NCI-H2171 (cell line): ENCODE measurements at places on chromosomes 1 and 21.

- no peak for DNase-seq
Measured at GRCh38 chr1:16436946-16437474, at the start of gene SPATA21. Gene SPATA21 (minus strand): TSS chr1:16437424. CDS start chr1:16431371, 6,053 bp downstream.

DNA sequence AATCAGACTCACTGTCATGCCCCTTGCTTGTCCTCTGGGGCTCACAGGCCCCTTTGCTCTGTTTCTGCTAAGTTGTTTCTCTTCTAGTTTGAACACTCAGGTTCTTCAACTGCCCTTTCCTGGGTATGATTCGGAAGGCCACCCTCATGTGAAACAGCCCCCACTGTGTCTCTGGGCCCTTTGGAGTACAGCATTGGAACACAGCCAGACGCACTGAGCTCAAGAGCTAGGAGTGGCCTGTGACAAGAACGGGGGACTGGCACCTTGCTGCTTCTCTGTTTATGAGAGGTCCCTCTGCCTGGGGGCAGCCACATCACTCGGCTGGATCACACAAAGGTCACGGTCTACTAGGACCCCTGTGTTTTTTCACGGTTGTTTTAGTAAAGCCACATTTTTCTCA lies 114.4 kb upstream of the ZC3H12A start:
- no peak for DNase-seq

DNA sequence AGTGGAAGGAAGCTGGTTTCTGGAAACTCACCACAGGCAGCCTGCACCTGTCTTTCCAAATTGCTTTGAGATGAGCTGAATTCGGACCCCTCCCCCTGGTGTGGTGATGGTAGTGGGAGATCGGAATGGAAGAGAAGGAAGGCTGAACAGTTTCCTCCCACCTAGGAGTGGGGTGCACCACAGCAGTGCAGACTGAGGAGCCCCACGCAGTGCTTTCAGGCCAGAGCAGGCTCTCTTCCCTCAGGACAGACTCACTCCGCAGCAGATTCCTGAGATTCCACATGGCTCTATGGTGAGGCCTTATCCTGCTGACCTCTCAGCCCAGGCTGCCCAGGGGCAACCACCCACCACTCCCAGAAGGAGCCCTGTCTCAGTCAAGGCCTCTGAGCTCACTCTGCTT lies 80.9 kb downstream of the ATP1A1 start:
- no peak for DNase-seq

DNA sequence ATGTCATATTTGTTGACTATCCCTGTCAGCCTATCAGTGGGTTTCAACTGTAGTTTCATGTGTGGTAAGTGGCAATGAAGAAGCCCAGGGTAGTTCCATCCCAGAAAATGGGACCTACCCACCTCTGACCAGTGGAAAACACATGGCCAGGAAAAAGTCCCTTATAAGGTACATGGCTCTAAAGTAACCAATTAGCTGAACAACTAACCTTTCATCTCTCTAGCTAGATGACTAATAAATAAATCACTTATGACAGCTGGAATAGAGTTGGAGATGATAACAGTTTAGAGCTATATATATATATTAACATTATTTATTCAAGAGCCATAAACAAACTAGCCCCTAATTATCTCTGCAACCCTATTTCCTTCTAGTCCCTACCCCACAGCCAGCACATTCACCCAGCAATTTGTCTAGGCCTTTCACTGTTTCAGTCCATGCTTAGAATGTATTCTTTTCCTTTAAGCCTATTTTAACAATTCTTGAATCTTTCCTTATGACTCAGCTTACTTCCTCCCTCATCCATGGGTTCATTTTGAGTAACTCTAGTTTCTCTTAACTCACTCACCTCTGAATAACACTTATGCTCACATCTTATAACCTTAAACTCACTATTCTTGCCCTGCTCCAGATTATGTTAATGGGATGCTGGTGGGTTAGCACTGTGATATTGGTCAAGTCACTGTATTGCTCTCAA lies 83.7 kb downstream of the TNFSF18 start:
- DNase-seq = no peak

GRCh38 chr1:246971090-246971721 lies 36.7 kb downstream of the ZNF695 start:
- peak; percentile 18 for DNase-seq

GRCh38 chr1:56081173-56081572 lies 498.2 kb downstream of the PLPP3 start:
- no peak for DNase-seq

DNA sequence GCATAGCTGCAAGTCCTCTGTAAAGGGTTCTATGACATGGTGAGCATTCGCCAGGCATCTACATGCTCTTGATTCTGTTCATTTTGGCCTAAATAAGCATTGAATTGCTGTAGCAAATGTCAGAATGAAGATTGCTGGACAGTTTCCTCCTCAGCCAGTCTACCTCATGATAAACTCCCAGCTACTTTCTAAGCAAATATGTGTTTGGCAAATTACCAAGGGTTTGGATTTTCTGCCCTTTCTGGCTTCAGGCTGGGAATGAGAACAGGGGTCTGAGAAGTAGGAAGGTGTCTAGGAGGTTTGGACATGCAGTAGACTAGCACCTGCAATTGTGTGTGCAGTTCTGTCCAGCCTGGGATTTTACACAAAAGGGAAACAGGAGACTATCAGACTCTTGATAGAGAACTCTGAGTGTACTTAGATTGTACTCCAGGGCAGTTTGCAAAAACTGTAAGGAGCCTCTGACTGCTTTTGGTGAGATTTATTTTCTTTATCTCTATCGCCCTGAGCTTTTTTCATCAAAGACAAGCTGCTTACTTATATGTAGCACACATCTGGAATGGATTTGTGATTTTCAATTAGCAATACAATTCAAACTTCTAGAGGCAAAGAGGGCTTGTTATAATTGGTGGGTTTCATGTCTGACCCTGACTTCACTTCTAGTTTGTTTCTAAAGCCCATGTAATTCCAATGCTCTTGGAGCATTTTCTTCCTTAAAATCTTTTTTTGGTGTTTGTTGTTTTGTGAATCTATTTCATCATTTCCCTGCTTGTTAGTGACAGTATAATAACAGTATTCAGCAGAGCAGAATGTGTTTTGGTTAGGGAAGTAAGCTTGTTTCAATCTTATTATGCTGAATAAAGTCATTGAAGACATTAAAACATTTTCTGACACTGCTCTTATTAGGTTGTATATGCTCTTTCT lies 150.8 kb downstream of the VPS13D start:
- no peak for DNase-seq

- no peak for DNase-seq
Measured at GRCh38 chr1:114512595-114513280, 1.7 kb upstream of the TRIM33 start.

DNA sequence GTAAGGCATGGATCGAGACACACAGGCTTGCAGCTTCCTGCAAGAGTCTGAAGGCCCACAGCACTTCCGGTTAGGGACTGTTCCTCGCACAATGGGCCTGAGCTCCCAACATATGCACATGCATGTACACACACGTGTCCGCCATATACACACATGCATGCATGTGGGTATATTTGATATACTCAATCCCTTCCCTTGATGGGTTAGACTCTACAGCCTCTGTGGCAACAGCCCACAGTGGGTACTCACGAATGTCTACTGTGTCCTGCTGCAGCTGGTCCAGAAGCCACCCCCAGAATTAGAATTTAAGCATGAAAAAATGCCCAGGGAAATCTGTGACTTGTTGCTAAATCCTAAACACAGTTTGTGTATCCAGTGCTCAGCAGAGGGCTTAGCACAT lies 9.9 kb downstream of the F3 start:
- no peak for DNase-seq

GRCh38 chr21:21897275-21897883 lies 899.2 kb downstream of the NCAM2 start:
- DNase-seq = no peak
